Muscle of leg (tissue), 16 donors: ENCODE measurements at places on chromosomes 6 and 20. TPM values are rescaled to one million over a fixed set of nuclear protein-coding genes. Genes with fewer than 3 reads are reported as not detected.

METTL24 gene
- total RNA-seq: 1.4 TPM

GRCh38 chr6:54897462-54898189 lies 51.1 kb downstream of the FAM83B start:
- DNase-seq: peak; percentile 38

- DNase-seq: peak; percentile 56
Observed at GRCh38 chr6:46288835-46289234, 118.1 kb upstream of the ENPP5 start.

CENPW gene
- 10.0 TPM for total RNA-seq

GRCh38 chr20:10970109-10970508 lies 296.3 kb upstream of the JAG1 start:
- DNase-seq: no peak

DNA sequence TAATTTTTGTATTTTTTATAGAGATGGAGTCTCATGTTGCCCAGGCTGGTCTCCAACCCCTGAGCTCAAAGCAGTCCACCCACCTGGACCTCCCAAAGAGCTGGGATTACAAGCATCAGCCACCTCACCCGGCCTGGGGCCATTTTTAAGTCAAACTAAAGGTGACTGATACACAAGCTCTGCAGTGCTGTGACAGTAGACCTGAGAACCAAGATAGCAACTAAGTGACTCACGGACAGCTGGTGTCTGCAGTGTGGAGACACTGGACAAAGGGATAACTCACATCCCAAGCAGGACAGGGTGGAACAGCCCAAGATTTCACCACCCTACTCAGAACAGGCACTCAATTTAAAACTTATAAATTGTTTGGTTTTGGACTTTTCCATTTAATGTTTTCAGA lies 402.5 kb downstream of the CD83 start:
- no peak for DNase-seq

SAYSD1 gene
- 12.7 TPM for total RNA-seq

DNA sequence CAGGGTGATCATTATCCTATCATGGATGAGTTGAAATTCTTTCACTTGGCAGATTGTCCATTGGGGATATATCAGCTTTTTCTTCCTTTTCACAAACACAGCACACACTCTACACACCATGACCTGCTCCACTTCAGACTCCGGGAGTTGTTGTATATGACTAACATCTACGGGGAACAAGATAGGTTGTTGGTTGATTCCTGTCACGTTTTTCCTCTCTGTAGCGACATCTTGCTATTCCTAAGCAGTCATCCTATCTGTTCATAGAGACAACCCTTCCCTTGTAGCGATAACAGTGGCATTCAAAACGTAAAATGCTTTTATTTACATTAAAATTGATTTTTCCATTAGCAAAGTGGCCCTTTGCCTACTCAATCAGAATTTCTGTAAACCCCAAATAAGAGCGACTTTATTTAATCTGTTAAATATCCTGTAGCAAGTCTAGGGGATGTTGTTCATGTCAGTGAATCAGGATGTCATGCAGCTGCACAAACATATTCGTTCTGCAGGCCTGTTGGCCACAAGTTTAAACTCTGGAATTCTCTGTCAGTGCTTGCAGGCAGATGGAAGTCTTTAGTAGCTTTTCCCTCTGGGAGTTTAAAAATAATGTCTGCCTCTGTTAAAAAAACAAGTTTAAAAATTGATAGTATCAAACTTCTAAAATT lies 23.1 kb downstream of the PHACTR2 start:
- DNase-seq: peak; percentile 97

DNA sequence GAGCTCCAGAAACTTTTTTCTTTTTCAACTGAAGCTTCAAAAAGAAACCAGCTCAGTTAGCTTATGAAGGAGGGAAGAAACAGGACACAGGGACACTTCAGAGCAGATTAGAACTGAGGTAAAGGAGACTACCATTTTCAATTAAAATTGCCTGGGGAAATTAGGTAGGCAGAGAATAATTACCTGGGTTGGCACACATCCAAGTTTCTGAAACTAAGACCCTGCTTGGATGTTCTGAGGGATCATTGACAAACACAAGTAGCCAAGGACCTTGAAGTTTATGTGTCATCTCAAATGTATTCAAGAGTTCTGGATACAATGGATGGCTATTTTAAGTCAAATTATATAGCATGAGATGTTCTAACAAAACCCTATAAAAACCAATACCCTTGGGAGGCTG lies 137.6 kb downstream of the PLCB4 start:
- no peak for DNase-seq

DNA sequence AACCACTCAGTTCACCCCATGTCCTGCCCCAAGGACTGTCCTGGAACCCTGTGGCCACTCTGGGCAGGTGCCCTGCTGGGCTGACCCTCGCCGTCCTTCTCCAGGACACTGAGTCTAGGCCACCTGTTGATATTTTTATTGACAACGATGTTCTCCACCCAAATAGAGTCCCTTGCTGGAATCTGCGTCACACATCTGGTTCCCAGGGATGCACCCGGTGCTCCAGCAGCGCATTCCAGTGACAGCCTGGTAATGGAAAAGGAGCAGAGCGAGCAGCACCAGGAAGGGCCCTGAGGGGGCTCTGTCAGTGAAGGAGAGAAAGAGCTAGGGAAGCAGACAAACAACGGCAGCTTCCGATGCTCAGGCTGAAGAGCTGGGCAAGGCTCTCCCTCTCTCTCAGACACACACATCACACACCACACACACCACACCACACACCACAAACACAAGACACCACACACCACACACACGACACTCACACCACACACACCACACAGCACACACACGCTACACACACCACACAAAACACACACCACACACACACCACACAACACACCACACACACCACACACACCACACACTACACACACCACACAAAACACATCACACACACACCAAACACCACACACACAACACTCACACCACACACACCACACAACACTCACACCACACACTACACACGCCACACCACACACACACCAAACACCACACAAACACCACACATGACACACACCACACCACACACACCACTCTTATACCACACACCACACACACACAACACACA lies 117.9 kb upstream of the THBS2 start:
- DNase-seq: peak; percentile 80

RNF144B gene
- total RNA-seq: 7.1 TPM

C6orf15 gene
- total RNA-seq: not detected

- DNase-seq: no peak
Observed at GRCh38 chr6:14622909-14623505, 505.4 kb downstream of the CD83 start.

- peak; percentile 78 for DNase-seq
Observed at GRCh38 chr6:168765752-168766151, 324.8 kb downstream of the SMOC2 start.

DNA sequence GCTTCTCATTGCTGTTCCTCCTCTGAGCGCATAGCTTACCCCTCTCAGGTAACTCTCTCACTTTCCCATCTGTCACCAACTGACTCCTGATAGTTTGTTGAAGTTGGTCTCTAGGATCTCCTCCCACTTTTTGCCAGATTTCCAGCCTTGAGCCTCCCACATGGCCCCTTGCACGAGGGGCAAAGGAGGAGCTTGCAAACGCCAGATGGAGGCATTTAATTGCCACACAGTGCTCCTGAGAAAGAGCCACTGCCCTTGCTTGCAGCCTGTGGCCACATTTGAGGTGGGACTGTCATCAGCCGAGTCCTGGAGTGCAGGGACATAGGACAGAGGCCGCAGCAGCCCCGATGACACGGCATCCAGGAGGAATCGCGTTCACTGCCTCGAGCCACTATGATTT lies 348.7 kb downstream of the SMOC2 start:
- no peak for DNase-seq

- peak; percentile 10 for DNase-seq
Observed at GRCh38 chr6:124757560-124757959, 204.7 kb upstream of the RNF217 start.

DNA sequence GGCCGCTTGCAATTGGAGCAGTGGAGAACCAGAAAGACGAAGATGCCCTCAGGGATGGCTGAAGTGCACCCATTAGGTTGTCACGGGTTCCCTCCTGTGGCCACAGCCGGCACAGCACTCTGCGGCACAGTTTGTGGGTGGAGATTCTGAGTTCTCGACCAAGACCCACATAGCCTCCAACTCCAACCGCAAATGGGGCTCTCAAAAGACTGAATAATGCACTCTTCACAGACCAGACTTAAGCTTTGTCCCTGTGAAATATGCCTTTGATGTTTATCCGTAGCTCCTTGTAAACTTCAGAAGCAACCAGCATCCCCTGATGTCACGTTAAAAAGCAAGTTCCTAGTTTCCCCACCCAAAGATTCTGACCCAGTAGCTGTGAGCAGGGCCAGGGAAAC lies 934 bp upstream of the CST9 start:
- peak; percentile 77 for DNase-seq

DNA sequence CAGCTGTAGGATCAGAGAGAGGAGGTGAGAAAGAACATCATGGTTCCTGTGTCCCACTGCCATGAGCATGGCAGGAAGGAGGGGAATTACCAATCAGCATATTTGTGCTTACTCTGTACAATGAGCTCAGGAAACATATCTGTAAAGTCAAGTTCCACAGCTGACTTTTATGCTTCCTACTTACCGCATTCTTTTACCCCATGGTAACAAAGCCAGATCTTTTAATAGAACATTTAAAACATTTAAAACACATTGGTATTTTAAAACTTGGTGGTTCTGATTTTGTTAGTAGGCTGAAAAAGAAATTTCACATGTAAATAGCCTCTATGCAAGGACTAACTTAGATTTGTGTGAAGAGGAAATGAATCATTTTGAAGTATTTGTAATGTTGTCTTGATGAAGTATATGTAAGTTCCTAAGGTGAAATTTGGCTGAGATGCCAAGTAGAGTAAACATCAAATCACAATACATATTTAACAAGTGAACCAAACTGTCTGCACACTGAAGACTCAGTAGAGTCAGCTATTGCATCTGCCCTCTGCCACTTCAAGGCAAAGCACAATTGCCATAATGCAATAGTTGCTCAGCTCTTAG lies 114.7 kb downstream of the GJA10 start:
- no peak for DNase-seq

DNA sequence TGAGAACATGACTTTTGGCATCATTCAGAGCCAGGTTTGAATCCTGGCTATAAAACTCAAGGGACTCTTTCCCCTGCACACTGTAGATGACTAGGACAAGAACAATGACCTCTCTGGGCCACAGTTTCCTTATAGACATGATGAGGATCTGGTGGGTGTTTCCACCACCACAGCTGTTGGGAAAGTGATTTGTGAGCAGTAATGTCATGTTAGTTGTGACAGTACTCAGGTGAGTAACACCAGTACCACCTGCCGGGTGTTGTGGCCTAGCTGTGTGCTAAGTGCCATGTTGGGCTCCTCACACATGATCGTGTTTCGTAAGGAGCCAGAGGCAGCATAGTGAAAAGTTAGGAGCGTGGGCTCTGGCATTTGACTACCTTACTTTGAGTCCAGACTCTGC lies 24.1 kb downstream of the HM13 start:
- DNase-seq: no peak

DNA sequence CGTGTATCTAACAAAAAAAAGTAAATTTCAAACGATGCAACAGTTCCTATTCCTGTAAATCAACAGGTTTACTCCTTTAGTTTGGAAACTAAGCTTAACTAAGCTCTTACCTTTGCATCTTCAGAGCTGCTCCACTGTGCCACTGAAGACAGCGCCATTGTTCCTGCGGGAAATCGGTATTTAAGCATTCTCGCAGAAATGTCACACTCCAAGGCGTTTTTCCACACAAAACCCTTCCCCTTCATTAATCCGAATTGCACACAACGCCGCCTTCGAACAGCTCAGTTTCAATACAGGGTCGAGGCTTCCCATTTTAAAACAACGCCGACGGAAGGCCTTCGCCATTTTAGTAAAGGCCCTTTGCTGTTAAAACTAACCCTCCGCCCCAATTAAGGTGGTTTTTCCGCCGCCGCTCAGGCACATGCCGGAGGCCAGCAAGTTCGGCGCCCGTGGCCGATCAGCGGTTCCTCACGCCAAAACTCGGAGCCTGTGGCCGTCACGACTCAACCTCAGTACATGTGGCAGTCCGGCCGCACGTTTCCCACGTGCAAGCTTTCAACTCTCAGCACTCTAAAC lies 35.4 kb upstream of the SYNCRIP start:
- no peak for DNase-seq

DNA sequence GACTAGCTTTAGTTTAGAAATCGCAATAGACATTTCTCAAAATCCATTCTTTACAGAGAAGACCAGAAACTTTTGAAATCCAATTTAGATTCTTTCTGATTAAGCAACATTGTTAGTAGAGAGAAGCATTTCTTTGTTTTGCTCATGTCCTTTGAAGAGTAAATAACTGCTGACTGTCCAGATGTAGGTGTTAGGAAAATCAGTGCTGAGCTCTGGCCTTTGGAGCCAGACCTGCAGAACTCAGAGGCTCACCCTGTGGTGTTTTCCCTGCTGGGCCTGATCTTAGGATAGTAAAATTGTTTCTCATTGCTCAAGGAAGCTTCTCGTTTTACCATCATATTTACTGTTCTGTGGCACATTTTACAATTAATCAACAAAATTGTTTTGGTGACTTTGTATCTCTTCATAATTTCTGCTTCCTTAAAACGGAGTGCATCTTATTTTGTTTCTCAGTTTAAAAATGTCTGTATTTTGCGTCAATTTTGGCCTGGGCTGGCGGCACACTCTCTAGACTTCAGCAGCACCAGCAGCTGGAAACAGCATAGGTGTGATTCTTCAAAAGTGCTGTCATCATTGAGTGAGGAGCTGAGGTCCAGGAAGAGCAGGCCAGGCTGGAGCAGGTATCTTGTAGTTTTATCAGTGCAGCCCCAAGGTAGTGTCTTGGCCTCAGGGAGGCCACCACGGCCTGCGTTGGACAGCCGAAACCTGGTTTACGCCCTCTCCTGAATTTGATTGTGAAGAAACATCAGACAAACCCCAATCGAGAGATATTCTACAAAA lies 8.3 kb upstream of the ZDHHC14 start:
- DNase-seq: no peak

GRCh38 chr6:43088654-43089056 lies 12.5 kb downstream of the PTK7 start:
- no peak for DNase-seq
